DMS79 treated with DMSO at 0.1 percent for 48 hours (cell line): ENCODE measurements at places on chromosomes 5 and 9.

DNA sequence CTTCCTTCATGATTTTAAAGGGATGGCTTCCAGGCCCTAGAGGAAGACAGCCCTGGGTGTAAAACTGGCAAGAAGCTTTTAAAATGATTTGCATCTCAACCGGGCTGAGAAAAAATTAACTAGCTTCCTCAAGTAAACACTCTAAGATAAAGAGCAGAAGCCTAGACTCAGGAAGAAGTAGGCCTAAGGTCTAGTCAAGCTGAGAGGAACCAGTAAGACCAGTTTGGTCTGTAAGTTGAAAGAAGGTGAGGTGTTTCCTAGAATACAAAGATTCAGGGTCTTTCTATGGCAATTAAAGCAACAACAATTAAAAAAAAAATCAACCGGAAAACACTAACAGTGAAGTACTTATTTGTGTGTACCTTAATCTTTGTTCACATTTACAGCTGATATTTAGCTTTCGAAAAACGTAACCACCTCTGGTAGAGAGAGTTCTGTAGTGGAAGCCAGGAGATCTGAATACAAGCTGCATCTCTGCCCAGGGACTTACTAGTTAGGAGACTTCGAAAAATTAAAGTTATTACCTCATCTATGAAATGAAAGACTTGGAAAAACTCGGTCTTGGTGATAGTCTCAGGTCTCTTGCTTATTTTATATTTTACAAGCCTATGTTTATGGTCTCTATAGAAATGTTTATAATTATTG lies 75.7 kb downstream of the TUSC1 start:
- no peak for DNase-seq

DNA sequence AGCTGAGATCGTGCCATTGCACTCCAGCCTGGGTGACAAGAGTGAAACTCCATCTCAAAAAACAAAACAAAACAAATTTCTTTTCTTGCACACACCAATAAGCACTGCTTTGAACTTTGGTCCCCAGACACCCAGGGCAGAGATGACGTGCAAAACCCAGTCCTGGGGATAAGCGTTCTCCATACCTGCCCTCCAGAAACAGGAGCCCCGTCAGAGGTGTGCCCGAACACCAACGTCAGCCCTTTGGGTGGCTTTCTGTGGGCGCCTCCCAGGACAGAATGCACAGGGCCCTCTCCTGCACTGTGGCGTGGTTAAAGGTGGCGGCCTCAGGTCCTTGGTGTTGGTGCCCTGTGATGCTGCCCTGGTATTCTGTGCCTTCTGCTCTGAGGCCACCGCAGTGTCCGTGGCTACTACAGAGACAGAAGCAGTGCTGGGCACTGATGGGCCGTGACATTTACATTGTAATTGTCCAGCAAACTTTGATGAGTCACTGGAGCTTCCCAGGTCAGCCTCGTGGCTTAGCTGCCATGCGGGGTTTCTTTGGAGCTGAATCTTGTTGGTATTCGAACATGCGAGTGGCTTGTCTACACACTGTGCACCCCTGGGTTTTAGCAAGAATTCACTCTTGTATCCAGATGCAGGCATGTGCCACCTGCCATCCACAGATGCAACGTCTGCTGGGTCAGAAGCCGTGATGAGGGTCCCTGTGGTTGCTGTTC lies 9.8 kb downstream of the PPP1R26 start:
- no peak for DNase-seq

DNA sequence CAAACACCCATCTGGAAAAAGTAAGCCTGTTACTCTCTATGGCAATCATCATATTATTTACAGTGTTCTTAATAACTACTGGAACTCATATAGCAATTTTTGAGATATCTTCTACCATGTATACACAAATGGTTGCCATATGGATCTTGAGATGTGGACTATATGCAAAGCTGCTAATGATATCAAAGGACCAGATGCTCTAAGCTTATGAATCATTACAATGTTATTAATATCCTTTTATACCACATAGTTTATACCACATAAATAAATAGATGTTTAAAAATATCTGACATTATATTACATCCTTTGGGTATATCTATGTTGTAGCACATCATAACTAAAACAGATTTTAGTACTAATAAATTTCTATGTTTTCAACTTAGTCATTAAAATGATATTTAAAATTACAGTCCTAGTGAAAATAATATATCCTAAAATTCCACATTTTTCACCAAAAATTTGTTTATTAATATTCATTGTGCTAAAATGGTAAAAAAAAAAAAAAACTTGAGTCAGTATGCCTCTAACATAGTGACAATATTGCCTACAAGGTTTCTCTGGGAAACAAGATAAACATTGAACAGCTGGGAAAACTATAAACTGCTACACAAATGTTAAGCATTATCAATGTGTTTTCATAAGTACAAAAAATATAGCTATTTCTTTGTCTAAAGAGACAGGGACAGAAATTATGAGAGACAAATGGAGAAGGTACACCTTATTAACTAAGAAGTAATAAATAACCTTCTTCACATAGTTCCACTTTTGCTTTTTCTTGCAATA lies 85.5 kb downstream of the DTWD2 start:
- no peak for DNase-seq

DNA sequence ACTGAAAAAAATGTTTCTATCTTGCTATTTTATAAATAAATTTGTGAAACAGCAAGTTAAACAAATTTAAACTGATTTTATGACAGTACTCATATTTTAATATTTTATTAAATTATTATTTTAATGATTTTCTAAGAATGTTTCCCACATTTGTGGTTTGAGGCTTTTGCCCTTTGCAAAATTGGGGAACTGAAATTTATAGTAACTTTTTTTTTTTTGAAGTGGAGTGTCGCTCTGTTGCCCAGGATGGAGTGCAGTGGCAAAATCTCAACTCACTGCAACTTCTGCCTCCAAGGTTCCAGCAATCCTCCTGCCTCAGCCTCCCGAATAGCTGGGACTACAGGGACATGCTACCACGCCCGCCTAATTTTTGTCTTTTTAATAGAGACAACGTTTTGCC lies 7.2 kb upstream of the ADGRV1 start:
- DNase-seq: no peak

- no peak for DNase-seq
Measured at GRCh38 chr5:170880084-170880483, 18.3 kb downstream of the RANBP17 start.

- no peak for DNase-seq
Measured at GRCh38 chr5:10481241-10481935, 39.7 kb downstream of the ROPN1L start.

- no peak for DNase-seq
Measured at GRCh38 chr5:39519079-39519478, 94.3 kb upstream of the DAB2 start.

DNA sequence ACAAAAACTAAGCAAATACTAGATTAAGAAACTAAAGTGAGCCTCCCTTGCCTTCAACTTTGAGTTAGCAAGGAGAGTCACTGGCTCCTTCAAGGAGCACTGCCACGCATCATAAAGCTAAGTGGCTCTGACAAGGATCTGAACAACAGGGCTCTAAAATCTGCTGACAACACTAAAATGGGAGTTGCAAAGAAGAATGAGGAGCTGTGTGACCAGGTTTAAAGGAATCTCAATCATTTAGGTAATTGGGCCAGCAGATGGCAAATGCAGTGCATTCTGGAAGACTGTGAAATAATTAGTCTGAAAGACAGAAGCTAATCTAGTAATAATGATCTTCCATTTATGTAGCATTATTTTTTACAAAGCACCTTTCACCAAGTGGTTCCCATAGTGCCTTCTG lies 297.0 kb upstream of the TAS2R1 start:
- peak; percentile 89 for DNase-seq

DNA sequence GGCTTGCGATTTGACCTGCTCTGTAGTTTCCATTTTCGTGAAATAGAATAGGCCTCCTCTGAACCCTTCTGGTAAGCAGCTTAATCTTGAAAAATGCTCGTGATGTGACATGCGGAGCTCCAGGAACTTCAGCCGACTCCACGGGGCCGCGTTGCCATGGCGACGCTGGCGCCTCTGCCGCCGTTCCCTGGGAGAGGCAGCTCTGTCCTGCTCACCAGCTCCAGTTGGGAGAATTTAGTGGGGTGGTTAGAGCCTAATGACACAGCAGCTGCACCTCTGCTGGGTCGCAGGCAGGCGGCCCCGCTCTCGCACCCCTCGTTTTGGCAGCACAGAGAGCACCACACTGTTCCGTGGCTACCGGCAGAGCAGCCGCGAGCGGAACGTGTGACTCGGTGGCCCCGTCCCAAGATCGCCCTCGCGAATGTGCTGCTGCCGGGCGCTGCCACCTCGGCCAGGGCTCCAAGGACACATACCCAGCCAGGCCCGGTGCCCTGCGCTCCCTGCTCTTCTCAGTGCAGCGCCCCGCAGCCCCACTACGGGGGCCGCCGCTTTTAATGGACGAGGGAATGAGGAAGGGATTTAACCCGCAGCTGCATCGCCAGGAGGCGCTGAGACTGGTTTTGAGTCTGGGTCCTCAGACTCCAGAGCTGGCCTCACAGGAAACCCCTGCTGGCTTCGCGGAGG lies 131.2 kb upstream of the LMX1B start:
- DNase-seq: no peak

- no peak for DNase-seq
Measured at GRCh38 chr9:98931600-98932389, 11.9 kb upstream of the COL15A1 start.

DNA sequence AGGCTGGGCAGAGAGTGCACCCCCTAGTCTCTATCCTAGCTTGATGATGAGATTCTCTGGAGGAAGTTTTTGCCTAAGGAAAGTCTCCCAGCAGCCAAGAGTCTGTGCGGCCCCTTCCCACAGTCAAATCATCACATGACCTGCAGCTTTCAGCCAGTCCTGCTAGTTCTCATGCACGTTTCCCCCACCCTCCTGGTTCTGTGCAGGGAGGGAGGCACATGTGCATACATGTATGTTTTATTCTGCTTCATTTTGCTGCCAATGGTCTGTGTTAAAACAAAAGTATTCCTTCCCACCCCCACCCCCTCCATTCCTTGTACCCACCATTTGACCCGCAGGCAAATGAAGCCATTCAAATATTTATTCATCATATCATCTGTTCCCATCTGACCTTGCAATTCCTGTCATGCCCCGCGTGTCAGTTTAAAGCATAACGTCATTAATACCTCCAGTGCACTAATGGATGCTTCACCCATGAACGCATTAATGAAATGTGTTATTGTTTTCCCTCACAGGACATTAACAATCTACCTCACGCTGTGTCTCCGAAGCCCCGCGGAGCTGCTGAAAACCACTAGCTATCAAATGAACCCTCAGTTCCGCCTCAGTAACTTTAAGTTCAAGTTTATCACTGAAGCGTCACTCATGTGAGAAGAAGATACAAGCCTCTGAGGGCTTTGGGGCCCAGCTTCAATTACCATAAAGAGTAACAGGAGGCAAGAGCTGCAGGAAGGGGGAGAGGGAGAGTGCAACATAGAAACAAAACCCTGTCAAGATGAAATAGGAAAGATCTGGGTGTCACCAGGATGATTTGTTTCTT lies 139.6 kb downstream of the RASEF start:
- peak; percentile 87 for DNase-seq

DNA sequence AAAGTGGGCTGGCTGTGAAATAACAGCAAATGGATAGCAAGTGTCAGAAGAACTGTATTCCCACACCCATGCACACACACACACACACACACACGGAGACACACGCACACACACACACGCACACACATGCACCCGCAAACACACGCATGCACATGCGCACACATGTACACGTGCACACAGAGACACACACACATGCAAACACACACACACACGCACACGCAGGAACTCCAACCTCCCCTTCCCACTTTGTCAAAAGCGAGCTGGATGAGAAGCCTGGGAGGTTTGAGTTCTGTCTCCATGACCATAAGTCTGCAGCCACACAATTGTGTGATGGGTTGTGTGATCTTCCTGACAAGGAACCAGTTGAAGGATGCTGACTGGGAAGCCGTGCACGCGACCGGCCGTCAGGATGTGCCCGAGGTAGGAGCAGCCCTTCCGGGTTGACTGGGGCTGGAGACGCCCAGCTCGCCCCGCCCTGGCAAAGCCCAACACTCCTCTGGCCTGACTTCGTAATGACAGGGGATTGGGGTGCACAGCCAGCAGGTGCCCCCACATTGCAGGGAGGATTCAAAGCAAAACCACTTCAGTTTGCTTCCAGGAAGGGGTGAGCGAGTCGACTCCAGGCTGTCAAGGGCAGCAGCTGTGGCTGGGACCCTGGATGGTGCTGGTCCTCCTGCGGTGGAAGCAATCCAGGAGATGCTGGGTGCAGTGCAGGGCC lies 29.3 kb upstream of the NKD2 start:
- DNase-seq: no peak

DNA sequence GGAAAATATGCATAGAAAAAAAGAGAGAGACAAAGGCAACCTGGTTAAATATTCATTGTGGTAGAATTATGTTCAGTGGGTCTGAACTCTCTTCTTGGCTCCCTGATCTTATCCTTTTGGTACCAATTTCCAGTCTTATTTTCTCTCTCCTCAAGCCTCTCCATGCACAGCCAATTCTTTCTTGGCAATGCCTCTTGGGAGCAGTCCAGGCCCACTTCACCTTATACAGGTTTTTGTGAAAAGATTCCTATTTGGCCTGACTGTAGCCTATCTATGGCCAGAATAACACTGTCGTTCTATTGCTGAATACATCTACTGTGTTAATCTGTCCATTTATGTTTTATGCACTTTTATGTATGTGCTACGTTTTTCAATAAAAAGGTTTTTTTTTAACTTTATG lies 2.7 kb downstream of the ELOVL7 start:
- no peak for DNase-seq

DNA sequence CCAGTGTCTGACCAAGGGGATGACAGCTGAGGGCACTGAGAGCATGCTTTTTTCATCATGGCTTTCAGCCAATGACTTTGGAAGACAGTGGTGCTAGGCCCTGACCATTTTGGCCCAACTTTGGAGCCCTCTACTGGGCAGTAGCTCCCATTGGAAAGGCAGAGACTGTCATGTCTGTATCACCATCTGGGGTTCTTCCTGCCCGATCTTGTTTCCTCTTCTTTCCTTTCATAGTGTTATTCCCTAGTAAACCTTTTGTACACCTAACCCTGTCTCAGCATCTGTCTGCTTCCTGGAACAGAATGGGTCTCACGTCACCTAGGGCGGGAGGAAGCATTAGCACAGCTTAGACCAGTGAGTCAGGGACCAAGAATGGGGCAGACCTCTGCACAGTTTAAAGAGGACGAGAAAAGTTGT lies 97.4 kb upstream of the MAST4 start:
- DNase-seq: no peak

DNA sequence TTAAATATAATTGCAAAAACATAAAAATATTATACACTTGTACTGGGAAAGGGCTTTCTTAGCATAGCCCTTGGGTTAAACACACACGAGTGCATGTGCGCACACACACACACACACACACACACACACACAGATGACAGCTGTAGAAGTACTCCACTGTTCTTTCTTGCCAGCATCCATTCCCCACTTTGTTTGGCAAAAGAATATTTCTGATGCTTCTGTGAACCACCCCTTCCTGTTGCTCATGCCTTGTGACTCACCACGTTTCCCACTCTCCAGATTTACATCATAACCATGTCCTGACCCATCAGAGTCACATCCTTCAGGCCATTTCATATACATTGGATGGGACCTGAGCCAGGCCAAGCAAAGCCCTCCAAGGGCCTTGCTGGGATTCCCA lies 280.1 kb downstream of the DNAH5 start:
- no peak for DNase-seq

GRCh38 chr5:92713826-92714225 lies 867.2 kb downstream of the NR2F1-AS1 start:
- DNase-seq: no peak

- DNase-seq: no peak
Measured at GRCh38 chr5:72189146-72189545, 81.9 kb downstream of the MAP1B start.

GRCh38 chr5:19923742-19924141 lies 64.3 kb downstream of the CDH18 start:
- no peak for DNase-seq
